Endodermal cell (in vitro differentiated cells): ENCODE measurements at places on chromosomes 2 and 18.

DNA sequence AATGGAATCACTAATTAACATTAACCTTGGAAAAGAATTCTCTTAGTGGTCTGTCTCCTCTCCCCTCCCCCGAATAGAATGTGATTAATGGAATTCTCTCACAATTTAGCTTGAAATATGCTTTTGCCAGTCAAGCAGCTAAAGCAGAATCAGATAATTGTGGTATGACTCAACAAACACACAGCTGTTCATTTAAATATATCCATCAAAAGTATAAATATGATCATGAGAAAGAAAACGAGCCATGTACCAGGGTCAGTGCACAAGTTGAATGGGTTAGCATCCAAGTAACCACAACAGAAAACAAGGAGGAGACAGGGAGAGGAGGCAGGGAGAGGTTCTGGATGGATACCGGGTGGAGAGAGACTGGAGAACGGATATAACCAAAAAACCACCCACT lies 66.9 kb downstream of the ACVR1 start:
- DNase-seq, result no peak

GRCh38 chr2:198371921-198372543 lies 567.6 kb downstream of the PLCL1 start:
- no peak for DNase-seq

DNA sequence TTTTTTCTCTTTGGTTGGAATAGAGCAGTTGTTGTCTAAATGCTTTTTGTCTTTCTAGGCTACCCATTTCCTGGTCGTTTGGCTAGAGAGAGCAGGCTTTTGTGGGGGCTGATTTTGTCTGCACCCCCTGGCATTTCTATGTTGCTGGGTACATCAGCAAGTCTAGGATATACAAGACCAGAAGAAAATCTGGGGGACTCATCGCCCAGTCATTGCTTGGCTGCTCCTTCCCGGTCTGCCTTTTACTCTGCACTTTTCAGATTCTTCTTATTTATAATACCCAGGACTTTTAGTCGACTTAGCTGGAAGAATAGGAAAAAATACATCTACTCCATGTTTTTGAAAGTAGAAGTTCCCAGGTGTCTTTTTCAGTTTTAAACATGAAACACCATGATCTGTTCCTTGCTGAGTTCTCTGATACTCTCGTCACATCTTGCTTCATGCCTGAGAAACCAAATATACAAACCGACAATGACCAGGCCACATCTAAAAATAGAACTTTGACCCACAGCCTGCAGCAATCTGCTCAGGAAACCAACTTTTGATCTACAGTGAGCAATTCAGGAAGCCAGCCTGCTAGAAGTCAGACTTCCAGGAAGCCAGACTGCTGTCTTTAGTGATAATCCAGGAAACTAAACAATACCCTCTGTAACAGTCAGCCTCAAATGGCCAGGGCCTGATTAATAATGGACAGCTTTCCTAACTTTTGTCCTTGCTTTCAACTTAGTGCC lies 163.8 kb upstream of the MEX3C start:
- no peak for DNase-seq

GRCh38 chr2:168120730-168121129 lies 126.7 kb downstream of the STK39 start:
- DNase-seq, result no peak

GRCh38 chr2:82498777-82499443 lies 1960.2 kb downstream of the SUCLG1 start:
- no peak for DNase-seq

DNA sequence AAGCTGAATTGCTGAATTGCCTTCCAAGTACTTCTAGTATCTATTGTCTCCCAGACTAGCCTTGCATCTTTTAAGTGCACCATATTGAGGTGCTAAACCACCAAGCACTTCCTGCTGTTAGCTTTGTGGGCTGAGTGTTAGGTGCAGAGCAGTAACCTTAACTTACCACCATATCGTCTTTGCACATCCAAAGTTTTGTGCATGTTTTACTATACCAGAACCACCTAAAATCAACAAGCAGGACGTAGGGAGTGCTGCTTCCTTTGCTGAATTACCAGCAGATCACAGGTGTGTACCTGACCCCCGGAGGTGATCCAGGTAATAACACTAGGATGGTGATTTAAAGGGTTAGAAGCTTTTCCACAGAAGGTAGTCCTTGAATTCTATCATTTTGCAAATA lies 359.9 kb upstream of the HNRNPA3 start:
- DNase-seq, result peak; percentile 70

- DNase-seq, result no peak
Observed at GRCh38 chr18:58569490-58569911, 59.4 kb downstream of the ALPK2 start.

DNA sequence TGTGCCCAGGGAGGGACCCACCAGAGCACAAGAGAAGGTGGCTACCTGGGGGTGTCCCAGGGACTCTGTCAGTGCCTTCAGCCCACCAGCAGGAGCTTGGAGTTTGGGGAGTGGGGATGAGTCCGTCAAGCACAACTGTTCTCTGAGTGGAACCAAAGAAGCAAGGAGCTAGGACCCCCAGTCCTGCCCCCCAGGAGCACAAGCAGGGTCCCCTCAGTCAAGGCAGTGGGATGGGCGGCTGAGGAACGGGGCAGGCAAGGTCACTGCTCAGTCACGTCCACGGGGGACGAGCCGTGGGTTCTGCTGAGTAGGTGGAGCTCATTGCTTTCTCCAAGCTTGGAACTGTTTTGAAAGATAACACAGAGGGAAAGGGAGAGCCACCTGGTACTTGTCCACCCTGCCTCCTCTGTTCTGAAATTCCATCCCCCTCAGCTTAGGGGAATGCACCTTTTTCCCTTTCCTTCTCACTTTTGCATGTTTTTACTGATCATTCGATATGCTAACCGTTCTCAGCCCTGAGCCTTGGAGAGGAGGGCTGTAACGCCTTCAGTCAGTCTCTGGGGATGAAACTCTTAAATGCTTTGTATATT lies 14.0 kb downstream of the ITM2C start:
- DNase-seq, result no peak

DNA sequence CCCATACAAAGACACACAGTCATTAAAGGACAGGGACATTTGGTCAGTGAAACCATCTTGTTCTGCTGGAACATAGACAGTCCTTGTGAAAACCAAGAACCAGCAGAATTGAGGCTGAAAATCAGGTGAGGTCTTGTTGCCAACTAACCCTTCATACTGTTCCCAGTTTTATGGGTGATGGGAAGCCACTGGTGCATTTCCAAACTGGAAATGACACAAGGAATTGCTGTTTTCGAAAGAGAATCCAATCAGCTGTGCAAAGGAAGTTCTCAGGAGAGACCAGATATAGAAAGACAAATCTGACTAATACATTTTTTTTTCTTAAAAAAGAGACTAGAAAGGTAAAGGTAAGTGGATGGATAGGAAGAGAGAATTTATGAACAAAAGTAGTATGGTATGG lies 948.2 kb downstream of the TSN start:
- no peak for DNase-seq

DNA sequence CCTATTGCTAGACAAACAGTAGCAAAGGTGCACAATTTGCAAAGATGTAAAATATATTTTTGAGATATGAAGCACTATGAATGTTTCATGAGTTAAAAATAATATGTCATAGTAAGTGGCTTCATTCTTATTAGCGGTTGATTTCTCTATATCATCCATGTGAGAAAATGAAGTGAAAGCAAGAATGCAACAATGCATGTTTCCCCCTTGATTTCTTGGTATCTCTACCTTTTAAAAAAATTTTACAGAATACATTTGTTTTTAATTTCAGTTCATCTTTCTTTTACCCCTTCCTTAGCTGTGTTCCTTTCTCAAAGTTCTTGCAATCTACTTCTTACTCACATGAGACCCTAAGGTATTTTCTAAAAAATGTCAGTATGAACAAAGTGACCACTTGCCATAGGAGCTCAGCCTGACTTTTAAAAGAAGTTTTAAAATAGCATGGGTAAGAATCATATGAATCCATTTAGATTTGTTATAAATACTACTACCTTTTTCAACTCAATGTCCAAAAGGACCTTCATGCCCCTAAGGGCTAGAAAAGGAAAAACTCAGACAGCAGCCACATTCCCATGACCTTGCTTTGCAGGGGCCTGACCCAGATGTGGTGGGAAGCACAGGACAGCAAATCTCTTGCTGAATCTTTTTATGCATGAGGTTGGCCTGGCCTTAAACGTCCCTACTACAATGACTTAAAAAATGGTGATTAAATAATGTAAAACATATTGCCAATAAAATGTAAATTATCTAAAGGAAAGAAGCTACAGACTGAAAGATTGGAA lies 14.8 kb upstream of the SLC38A11 start:
- no peak for DNase-seq

DNA sequence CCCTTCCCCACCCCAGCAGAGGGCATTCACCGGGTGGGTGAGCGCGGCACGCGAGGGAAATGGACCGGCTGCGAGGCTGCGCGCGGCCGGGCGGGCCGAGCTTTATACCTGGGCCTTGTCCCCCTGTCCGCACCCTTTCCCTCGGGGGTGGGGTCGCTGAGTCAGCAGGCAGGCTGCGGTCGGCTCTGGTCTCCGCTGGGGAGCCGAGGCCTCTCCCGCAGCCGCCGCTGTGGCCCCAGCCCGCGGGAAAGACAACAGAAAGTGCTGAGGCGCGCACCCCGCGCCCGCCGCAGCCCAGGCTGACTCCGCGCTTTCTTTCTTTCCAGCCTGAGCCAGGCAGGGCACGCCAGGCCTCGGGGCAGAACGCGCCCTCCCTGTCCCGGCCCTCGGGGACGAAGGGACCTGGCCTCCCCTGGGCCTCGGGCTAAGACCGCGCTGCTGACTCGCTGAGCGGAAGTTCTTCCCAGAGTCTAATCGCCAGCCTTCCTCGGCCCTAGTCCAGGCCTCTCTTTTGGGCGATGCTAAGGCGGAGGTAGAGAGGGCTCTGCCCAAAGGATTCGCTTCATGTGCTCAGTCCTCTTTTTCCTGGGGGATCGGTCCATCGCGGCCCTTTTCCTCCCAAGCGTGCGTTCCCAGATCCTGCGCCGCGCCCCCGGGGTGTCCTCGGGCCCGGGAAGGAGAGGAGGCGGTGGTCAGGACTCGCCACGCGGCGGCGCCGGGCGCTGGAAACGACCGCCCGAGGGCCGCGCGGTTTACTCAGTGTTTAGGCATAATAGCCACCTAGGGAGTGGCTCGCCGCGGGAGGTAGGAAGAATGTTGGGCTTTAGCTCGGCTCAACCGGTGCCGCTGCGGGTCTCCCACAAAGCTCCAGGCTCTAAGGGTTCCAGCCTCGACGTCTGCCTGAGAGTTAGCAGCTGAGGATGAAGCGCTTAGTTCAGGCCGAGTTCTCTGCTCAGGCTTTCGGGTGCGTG lies at the start of gene CRYBA2:
CRYBA2 (minus strand) TSS at position 78 of the 971 bp plus-strand sequence. CDS start 246 bp downstream, outside the sequence.
- peak; percentile 78 for DNase-seq

DNA sequence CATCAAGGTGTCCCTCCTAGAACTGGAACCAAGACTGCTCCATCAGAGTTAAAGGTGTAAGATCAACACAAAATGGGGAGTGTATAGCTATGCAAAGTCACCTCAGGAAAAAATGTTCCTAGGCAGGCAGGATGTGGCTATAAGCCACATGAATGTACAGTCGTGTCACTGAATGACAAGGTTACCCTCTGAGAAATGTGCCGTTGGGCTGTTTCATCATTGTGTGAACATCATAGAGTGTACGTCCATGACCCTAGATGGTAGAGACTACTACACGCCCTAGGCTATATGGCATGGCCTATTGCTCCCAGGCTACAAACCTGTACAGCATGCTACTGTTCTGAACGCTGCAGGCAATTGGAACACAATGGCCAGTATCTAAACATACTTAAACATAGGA lies 24.5 kb downstream of the TYMS start:
- no peak for DNase-seq

DNA sequence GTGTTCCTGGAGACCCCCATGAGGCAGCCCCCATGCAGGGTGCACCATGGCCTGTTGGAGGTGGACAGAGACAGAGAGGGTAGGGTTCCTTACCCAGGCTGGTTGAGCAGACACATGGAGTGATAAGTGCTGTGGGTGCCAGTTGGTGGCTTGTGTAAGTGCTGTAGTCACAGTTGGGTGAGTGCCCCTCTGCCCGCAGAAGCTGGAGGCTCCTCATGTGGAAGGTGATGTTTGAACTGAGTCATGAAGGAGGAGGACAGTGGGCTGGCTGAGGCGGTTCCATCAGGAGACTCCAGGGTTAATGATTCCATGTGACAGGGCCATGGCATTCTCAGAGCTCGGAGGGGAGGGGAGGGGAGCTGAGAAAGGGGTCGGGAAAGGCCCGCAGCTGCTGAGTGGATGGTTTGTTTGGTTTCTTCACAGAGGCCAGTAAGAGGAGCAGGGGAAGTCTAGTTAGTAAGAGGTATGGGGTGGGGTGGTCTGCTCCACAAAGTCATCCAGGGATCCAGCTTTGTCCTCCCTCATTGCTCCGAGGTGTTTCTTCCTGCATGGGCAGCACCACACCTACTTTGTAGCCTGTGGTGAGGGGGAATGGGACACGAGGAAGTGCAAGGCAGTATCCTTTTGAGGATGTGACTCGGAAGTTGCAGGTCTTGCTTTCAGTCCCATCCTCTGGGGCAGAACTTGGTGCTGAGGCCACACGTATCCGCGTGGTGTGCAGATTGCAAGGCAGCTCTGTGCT lies 13.6 kb downstream of the IMPA2 start:
- DNase-seq, result peak; percentile 92
